ENCODE measurements at places on chromosomes 7 and 10.

DNA sequence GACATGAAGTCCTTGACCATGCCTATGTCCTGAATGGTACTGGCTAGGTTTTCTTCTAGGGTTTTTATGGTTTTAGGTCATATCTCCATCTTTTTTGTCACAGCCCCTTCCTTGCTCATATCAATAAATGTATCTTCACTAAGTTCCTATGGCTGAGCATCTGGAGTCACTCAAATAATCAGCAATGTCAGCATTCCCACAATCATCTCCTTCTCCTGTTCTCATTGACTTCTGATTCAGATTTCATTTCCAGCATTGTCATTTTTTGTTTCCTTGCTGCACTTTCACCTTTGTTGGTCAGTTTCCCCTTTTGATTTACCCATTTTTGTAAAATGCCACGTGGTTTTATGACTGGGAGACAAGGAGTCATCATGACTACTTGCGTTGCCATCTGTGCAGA lies 181.2 kb downstream of the BICC1 start:
- DNase-seq, result no peak
- no peak overlapping the region for H3K27ac ChIP-seq
- H3K27me3 ChIP-seq, result peaks cover 4% of the 10 kb centered on the region
- H3K4me3 ChIP-seq, result no peak overlapping the region
- H3K4me1 ChIP-seq, result peaks cover 3% of the 10 kb centered on the region

DNA sequence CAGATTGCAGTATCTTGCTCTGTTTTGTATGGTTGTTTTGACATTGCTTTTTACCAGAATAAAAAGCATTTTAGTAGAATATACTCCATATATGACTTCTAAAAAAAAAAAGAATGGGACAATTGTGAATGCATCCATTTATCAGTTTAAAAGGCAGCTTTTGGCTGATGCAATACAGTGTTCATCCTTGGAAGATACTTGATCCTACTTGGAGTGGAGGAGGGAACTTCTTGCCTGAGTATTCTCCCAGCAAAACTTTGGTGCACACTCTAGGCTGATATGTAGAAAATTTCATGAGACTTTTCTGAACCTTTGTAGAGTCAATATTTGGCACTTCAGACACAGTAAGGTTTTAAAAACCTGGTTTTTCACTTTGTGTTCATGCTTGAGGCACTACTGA lies 40.2 kb downstream of the WDR11 start:
- peaks cover 11% of the 10 kb centered on the region for H3K36me3 ChIP-seq
- no peak for DNase-seq
- peaks cover 6% of the 10 kb centered on the region for H3K4me1 ChIP-seq
- no peak overlapping the region for H3K4me3 ChIP-seq

GRCh38 chr7:91112902-91113341 lies 151.3 kb upstream of the FZD1 start:
- no peak overlapping the region for H3K27ac ChIP-seq
- no peaks in the 10 kb centered on the region for H3K27me3 ChIP-seq
- no peaks in the 10 kb centered on the region for H3K36me3 ChIP-seq
- no peak for DNase-seq
- no peak overlapping the region for H3K4me3 ChIP-seq
- H3K4me1 ChIP-seq, result no peaks in the 10 kb centered on the region

DNA sequence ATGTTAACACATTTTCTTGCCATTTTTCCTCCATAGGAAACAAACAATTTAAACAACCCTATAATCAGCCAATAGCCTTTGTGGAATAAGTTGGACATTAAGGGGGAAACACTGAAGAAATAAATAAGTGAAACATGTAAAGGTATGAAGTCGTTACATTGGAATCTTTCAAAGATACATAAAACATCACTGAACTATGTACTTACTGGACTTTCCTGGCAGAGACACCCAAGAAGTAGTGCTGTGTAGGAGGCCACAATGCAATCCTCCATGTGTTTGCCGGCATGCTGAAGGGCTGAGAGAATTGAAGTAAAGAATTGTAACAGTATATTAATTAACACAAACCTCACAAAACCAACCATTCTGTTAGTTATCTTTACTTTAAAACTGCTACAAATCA lies 76.5 kb upstream of the GRID1 start:
- no peaks in the 10 kb centered on the region for H3K27me3 ChIP-seq
- H3K36me3 ChIP-seq, result peaks cover 5% of the 10 kb centered on the region
- no peak for DNase-seq
- peaks cover 20% of the 10 kb centered on the region for H3K4me1 ChIP-seq
- no peak overlapping the region for H3K4me3 ChIP-seq

DNA sequence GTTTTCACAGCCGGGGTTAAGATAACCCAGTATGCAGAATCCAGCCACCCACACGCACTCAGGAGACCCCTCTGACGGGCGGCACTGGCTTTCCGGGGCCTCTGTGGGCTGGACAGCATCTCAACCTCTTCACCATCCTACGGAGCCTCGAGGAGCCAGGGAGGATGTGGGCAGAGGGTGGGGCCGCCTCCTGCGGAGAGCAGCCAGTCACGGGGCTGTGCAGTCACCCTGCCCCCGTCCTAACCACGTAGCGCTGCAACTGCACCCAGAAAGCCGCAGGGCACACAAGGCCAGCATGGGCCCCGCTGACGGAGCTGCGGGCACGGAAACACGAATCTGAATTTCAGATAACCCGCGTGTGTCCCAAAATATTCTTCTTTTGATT lies 270.3 kb downstream of the ELFN1 start:
- H3K4me1 ChIP-seq, result peaks cover 43% of the 10 kb centered on the region
- H3K4me3 ChIP-seq, result peak overlapping the region; percentile 94
- no peaks in the 10 kb centered on the region for H3K27me3 ChIP-seq

DNA sequence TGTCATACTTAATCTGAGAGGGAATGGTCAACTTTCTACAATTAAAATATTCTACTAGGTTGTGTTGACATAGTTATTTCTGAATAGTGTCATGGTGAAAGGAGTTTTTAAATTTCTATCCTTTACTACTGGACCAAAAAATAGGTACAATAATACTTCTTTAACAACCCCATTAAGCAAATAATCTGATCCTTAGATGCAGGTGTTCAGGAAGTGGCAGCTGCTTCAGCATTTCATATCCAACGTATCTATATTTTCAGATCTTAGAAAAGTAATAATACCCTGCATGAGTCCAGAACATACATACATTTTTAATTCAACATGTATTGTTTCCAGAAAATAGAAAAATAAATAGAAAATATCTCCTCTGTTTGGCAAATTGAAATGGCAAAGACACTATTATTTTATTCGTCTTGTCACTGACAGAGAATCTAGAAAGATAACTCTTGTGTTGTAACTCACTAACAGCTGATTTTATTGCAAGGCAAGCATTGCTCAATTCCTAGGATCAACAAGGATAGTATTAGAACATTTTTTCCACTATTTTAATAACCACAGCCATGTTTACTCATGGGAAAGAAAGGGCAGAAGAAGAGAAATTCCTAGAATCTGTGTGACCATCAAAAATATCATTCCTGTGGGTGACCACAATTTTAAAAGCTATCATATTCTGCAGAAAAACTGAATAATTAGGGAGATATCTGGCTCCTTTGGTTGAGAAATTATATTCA lies 159.3 kb upstream of the CNTNAP2 start:
- no peaks in the 10 kb centered on the region for H3K36me3 ChIP-seq
- no peak overlapping the region for H3K4me3 ChIP-seq
- H3K27ac ChIP-seq, result no peak overlapping the region
- H3K4me1 ChIP-seq, result no peaks in the 10 kb centered on the region

DNA sequence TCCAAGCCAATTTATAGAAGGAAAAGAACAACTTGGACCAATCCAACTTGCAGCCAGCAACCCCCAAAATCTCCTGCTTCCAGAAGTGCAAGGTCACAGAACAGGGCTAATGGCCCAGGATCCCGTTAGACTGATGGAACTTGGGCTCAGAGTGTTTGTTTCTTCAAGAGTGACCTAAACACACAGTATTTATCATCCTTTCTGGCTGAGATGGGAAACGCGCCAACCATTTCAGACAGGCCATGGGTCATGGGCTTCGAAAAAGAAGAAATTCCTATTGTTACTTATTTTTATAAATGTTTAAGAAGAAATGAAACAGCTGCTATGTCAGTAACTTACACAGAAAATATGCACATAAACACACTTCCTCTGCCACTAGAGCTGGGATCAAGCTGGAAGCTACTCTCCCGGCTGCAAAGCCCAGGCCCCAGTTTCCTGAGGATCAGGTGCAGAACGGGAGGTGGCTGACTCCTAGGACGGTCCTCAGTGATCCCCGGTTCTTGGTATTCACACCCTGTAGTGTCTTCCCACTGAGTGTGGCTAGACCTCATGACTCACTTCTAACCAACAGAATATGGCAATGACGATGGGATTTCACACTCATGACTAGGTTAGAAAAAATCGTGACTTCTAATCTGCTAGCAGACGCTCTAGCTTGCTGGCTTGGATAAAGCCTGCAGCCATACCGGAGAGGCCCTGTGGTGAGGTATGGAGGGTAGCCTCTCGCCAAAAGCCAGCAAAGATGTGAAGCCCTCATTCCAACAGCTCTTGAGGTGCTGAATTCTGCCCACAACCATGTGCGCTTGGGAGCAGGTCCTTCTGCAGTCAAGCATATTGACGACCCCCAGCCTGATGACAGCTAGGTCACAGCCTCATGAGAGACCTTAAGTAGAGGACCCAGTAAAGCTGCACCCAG lies 60.2 kb downstream of the CHST15 start:
- no peak for DNase-seq
- peaks cover 12% of the 10 kb centered on the region for H3K4me1 ChIP-seq
- no peak overlapping the region for H3K4me3 ChIP-seq

All from T-helper 17 cell (primary cell).